Activated CD4-positive, alpha-beta T cell treated with anti-CD3 and anti-CD28 coated beads, Interleukin-2, amount 10 ng/mL, durations not matched to agents 7 days and 5 days (primary cell): ENCODE measurements at places on chromosomes 6 and 20.

- no peak for DNase-seq
These were observed 5.9 kb upstream of the NUP153 start for GRCh38 chr6:17712576-17712975.

- peak; percentile 79 for DNase-seq
These were observed 97.8 kb downstream of the ANKS1A start for GRCh38 chr6:34986845-34987246.

- no peak for DNase-seq
These were observed 83.4 kb downstream of the TXNDC5 start for GRCh38 chr6:7827142-7827541.

DNA sequence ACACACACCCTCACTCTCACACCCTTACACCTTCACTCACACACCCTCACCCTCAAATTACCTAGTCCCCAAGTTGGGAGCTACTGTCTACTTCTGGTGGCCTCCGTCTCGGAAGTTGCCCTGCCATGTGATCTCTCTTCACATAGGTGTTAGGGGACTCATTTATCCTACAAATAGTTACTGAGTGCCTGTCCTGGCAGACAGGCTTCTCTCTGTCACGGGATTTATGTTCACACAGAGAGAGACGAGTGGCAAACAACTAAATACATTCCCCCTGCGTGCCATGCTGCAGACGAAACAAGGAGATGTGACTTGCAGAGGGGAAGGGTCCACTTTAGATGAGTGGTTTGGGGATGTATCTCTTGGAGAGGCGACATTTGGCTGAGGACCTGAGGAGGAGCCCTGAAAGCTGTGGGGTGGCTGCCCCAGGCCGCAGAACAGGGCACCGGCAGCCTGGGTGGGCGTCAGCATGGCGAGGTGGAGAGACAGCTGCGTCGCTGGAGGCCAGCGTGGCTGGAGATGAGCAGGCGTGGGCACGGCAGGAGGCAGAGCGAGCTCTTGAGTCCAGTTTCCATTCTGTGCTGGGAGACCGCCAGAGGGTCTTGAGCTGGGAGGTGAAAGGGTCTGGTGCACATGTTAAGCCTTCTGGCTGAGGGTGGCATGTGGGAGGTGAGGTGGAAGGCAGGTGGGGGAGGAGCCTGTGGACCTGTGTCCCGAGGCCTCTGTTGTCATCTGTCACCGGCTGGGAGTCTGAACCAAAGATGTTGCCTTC, 17.2 kb downstream of the DYNLT1 start:
- no peak for DNase-seq

DNA sequence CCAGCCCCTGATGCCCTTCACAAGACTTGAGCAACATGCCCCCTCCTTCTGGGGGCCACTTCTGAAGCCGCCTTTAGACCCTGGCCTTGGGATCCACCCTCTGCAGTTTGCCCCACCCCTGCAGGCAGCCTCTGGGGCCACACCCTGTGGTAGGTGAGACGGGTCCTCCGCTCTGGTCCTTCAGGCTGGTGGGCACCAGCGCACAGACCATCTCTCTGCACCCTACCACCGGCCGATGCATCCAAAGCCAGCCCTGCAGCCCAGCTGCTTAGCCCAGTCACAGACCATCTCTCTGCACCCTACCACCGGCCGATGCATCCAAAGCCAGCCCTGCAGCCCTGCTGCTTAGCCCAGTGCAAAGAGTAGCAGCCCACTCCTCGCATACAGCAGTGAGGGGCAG, 159.3 kb upstream of the ECI2 start:
- no peak for DNase-seq

DNA sequence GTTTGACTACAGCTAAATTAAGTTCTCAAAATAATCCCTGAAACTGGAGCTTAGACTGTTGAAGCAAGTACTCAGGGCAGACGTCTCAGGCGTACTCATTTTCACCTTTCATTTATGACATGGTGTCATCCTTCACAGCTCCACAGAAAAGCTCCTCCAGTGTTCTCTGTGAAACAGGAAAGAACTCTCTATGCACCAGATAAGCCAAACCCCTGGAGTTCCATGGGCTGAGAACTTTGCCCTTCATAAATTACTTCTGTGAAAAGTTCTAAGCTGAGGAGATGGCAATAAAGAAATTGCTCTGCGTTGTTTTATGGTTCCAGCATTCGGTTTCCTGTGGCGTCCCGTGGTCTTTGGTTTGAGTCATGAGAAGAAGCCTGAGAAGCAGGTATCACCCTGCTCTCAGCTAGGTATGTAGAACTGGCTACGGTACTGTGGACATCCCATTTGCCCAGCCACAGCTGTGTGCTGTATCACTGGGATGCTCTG, 20.2 kb upstream of the RREB1 start:
- peak; percentile 52 for DNase-seq

DNA sequence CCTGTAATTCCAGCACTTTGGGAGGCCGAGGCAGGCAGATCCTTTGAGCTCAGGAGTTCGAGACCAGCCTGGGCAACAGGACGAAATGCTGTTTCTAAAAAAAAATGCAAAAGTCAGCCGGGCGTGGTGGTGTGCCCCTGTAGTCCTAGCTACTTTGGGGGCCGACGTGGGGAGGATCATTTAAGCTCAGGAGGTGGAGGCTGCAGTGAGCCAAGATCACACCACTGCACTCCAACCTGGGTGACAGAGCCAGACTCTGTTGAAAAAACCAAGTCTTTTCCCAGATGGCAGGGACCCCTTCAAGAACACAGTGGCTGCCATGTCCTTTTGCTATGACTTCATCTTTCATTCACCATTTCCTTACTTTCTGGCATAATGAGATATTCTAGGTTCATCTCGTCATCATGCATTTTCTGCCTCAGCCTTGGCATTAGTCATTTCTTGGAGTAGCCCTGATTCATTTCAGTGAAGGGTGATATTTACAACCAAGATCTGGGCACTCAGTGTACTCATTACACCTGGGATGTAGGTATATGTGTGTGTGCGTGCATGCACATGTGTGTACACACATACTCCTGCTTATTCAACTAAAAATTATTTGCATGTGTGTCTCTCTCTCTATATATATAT, 61.4 kb upstream of the TOX2 start:
- no peak for DNase-seq

DNA sequence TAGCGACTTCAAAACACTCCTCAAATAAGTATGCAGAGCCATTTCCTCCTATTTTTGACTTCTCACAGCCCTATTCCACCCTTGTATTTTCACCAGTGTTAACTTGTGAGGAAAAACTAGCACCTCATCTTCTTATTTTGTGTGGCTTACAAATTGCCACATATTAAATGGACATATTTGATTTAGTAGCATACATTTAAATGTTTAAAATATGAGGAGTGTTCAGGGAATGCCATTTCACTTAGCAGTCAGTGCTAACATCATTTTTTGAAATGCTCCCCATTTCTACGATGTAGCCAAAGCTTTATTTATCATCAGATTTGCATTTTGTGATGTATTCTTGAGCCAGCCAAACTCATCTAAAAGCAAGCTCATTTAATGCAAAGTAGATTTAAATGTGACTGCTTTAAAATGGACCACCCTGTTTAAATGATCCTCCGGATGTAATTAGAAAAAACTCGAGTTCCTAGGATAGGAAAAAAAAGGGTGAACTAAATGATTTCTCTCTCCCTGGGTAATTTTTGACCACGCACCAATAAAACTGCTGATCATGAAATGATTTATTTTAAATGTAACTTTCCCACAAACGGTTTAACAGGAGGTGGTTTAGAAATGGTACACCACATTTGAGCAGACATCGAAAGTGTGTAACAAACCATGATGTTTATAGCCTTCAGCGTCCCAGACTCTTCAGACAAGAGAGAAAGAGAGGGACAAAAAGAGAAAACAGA, 172.6 kb downstream of the CD83 start:
- DNase-seq = peak; percentile 13

GRCh38 chr6:129110690-129111343, 227.9 kb downstream of the LAMA2 start:
- DNase-seq = no peak

DNA sequence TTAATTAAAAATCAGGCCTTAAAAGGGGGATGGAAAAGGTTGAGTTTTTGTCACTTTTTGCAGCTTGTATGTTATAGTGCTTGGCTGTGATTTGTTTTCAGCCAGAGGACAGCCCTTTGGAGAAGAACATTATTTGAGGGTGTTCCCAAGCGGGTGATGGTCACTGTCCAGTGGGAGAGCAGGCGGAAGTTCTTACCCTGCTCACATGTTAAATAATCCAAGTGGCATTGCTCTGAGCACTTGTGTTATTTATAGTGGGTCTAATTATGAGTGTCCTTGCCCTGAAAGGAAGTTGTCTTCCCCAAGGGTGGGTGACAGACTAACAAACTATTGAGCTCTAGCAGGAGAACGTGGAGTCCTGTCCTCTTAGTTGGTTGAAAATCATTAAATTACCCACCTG, 49.5 kb downstream of the DOK5 start:
- DNase-seq = no peak

DNA sequence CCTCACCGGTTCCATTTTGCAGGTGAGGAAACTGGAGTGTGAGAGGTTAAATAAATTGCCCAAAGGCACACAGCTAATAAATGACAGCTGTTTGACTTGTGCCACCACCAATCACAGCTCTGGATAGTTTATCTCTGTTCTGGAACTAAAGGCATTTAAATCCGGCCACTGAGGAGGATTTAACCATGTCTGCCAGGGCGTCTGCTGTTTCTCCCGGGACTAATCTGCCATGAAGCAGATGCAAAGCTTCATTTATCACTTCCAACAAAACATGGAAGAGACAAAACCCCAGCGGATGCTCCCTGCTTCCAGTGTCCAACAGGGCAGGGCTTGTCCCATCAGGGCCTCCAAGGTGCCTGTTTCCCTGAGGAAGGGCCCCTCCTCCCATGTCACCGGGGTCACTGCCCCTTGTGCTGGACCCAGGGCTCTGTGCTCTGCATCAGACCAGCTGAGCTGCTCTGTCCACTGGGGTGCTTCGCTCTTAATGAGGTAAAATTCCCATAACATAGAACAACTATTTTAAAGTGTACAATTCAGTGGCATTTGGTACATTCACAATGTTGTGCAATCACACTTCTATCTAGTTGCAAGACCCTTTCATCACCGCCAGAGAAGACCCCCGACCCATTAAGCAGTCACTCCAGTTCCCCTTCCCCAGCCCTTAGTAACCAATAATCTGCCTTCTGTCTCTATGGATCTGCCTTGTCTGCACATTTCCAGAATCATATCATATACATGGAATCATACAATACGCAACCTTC, 244.3 kb downstream of the PTPRT start:
- DNase-seq = no peak

DNA sequence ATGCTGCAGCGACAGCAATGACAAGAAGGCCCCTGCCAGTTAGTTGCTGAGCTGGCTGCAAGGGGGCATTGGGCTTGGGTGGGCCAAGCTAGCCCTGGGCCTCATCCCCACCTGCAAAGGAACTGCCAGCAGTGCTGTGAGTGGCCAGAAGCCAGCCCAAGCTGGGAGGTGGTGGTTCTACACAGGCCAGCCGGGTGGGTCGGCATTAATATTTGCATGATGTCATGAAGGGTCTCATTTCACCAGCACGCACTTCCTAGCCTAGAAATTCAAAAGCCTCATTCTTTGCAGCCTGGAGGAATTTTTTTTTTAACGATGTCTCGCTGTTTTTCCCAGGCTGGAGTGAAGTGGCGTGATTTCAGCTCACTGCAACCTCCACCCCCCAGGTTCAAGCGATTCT, 62.0 kb downstream of the IYD start:
- DNase-seq = no peak

DNA sequence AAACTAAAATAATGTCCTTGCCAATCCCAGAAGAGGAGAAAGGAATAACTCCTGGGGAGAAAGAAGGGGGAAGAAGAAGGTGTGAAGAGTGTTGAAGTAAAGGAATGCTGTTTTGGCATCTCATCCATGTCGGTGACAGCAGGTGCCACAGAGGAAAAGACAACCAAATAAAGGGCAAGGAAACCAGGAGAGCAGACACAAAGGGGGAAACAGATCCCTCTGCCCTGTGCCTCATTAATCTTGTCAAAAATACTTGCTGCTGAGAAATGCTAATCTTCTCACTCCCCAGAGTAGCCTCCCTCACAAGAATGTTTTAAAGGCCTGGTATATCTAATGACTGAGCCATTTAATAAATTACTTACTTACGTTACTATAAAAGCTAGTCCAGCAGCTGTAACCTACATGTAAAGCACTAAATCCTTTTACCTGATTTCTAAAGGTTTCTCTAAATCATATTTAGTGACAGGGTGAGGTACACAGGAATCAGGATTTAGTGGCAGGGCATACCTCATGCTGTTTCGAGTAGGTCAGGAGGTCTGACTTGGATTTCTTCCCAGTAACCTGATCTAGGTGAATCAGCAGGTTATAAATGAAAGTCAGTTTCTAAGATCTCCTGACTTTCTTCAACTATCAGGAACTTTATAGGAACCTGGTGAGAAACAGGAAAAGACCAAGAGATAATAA, 377.1 kb downstream of the CENPW start:
- DNase-seq = no peak

- no peak for DNase-seq
These were observed 15.4 kb downstream of the PEDS1 start for GRCh38 chr20:50138120-50138478.

DNA sequence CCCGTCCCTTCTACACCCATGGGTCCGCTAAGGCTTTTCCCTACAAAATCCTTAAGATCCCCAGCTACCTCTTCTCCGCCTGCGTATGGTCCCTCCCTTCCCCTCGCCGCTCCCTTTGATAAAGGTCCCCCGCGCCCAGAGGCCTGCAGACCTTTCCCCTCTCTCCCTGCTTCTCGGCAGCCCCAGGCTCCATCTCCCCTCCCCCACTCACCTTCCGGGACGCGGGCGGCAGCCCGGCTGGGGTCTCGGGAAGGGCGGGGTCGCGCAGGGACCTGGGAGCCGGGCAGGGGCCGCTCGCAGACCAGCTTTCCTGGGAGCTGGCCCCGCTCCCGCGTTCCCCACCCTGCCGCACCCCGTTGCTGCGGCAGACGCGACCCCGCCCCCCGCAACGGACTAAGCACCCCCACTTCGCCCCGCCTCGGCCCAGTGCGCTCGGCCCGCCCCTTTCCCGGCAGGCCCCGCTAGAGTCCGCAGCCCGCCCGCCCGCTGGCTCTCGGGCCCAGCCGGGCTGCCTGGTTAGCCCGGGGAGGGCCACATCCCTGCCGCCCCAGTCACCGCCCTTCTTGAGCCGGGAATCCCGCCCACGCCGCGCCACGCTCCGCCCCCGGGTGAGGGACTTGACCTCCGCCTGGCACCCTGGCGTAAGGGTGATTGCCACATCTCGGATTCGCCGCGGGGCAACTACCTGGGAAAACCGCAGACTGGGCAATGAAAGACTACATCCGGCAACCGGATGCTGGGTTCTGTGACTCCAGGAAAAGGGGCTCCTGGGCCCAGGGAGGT, at the start of gene FLOT1:
TSS of gene FLOT1 (minus strand) at position 372 of the 783 bp plus-strand sequence. CDS start 498 bp downstream, outside the sequence.
- DNase-seq = peak; percentile 91

- DNase-seq = no peak
These were observed 87.1 kb upstream of the SULF2 start for GRCh38 chr20:47872341-47872740.
